ENCODE measurements at places on chromosomes 1 and 21.
A peak's percentile ranks its signal among the peaks of the same experiment; 100 is the strongest.

- no peak for DNase-seq
Observed at GRCh38 chr1:221795380-221795779, 53.5 kb upstream of the DUSP10 start.

- peak; percentile 50 for DNase-seq
Observed at GRCh38 chr1:94805912-94806311, 14.2 kb upstream of the SLC44A3 start.

GRCh38 chr1:228314658-228315483, 91.8 kb downstream of the TRIM11 start:
- no peak for DNase-seq

DNA sequence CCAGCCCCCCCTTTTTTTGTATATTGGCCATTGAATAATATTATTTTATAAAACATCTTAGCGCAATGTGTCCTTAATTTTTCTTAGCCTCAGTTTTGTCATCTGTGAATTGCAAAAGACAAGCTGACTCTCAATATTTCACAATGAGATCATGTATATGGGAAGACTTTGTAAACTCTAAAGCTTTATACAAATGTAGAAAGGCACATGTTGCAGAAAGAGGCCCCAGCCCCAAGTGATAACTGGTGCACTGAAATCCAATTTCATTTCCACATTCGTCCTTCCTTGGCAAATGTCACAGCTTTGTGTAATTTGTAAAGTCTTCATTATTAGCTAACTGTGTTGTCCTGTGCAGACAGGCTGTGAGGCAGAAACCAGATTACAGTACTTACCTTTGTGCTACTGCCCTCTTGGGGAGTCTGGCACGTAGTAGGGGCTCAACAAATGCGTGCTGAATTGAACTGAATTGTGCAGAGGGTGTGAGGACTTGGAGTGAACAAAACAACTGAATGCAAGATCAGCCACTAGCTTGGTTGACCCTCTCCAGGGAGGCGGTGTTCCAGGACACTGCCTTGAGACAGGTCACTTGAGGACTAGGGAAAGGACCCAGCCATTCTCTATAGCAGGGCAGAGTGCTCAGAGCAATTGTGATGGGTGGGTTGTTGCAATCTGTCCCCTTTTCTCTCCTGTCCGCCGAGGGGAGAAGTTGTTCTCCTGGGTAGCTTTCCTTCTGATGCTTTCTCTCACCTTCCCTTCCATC, 74.6 kb downstream of the LMO4 start:
- DNase-seq: no peak

- DNase-seq: peak; percentile 83
Observed at GRCh38 chr1:94258873-94259331, 21.5 kb upstream of the ARHGAP29 start.

DNA sequence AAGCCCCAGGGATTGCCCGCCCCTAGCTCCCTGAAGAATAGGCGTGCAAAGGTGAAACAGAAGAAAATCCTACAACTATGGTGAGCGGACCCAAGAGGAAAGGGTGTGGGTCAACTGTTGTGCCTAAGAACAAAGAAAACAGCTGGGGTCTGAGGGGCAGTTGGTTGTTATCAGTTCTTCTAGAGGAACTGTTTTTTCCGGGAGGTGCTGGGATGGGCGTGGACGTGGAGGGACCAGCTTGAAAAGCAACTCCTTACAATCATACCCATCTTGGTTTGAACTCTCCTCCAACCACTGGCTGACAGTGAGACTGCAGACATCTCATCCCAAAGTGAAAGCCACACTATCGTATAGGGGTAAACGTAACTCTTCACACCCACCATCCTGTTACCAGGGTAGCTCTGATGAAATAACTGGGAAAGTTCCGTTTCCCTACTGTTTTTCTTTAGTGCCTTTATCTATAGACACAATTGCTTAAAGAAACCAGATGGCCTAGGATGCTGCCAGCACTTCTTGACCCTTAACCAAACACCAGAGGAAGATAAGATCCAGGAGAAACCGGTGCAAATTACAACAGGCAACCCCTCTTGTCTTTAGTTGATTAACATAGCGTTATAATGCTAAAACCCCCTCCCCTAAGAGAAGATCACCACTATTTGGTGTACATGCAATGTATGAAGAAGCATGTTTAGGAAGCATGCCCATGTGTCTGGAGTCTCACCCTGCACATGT, 25.6 kb upstream of the FAM89A start:
- no peak for DNase-seq

DNA sequence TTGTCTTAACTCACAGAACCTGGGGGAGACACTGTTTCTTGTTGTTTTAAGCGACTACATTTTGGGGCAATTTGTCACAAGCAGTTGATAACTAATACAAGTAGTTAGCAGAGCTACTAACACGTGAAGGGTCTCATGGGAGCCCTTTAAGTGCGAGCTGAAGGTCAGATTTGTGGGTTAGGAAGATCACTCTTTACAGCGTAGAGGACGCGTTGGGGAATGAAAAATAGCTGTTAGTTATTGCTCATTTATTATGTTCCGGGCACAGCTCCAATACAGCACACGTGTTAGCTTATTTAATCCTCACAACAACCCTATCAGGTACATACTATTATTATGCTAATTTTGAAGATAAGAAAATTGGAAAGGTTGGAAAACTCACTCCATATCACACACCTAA, 95.9 kb downstream of the ACTL8 start:
- DNase-seq: no peak

DNA sequence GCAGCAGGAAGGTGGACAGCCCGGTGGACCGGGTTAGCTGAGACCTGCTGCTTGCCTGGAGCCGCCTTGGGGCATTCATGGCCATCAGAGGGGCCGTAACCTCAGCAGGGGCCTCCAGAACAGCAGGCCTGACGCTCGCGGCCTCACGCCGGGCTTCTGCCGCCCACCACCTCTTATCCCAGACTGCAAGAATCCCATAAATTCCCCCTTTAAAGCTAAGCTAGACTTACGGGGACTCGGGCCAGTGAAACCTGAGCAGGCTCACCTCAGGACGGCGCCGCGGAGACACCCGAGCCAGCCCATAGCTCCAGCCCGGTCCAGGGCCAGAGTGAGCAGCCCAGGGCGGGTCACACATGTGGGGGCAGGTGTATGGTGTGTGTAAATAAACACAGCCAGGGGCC, 132.3 kb downstream of the GLIS1 start:
- DNase-seq: no peak

GRCh38 chr1:36284061-36284460, 22.1 kb upstream of the SH3D21 start:
- DNase-seq: no peak

GRCh38 chr1:228018961-228019721, 12.3 kb downstream of the WNT3A start:
- DNase-seq: no peak

GRCh38 chr1:163565166-163565565, 243.4 kb downstream of the NUF2 start:
- DNase-seq: no peak

DNA sequence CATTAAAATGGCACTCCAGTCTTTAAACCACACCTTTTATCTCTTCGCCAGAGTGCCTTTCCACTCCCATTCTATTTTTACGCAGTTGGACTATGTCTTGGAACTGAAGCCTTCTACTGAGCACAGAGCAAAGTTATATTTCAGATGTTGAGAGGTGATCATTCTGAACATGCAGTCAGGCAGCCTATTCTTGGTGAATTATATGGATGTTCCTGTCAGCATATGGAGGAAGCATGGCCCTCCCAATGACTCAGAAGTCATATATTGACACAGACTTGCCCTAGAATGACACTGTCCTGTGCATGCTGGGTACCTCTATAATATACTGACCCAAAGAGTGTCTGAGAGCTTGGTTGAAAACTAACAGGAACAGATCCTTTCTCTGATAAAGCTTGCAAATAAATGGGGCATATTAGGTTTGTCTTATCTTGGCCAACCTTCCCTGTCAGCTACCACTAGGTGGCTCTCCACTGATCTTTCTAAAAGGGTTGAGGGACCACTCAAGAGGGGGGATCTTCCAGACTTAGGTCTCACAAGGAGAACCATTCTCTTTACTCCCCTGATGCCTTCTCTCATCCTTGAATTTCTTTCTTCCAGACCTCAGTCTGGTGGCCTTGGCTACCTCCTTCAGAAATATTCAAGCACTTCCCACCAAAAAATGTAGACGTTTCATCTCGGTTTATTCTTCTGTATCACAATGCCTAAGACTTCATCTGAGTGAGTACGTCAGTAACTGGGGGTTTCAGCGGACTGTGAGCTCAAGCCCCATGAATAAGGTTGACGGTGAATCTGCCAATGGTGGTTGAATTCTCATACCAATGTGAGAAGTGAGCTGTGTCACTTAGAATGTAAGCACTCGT, 11.8 kb upstream of the ALG14 start:
- DNase-seq: no peak

DNA sequence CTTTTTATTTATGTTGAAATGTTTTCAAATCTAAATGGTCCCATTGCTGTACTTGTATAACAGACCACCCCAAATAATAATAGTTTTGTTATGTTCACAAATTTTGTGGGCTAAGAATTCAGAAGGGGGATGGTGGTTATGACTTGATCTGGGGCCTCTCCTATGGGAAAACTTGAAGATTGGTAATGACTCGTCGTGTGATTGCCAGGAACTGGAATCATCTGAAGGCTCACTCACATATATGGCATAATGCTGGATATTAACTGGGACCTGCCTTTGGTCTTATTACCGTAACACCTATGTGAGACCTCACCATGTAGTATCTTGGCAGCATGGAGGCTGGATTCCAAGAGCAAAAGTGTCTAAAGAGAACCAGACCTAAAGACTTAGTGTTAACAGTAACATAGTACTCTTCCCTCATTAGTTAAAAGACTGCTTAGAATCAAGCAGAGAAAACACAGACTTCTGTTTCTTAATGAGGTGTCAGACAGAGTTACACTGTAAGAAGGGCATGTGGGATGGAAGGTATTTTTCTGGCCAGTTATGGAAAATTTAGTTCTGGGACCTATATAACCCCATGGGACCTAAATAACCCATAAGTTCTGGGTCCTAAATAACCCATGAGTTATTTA, 11.9 kb downstream of the LYPLAL1 start:
- DNase-seq: no peak

DNA sequence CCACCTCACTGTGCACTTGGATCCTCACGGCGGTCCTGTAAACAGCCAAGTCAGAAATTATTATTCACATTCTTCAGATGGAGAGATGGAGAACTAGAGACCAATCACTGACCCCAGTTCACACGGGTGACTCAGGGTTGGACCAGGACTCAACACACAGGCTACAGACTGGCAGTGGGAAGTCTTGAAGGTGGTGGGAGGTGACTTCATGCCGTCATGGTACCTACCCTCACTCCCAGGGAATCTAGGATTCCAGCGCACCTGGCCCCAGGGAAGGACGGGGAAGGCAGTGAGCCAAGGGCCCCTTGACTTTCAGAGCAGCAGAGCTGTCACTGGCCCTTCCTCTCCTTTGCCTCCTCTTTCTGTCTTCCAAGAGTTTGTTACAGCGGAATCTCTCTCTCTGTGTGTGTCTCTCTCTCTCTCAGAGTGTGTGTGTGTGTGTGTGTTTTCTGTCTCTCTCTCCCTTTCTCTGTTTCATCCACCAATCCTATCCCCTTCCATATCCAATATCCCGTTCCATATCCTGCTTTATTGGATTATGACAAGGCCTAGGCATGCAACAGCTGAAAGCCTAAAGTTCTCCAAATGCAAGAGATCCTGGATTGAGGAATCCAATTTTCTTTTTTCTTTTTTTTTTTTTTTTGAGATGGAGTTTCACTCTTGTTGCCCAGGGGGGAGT, 11.7 kb downstream of the OPTC start:
- DNase-seq: no peak

- no peak for DNase-seq
Observed at GRCh38 chr1:175888996-175889395, 145.6 kb upstream of the TNR start.

GRCh38 chr1:158728510-158729225, 8.1 kb upstream of the OR6K3 start:
- peak; percentile 3 for DNase-seq
